ENCODE measurements at places on chromosomes 3 and 15.

DNA sequence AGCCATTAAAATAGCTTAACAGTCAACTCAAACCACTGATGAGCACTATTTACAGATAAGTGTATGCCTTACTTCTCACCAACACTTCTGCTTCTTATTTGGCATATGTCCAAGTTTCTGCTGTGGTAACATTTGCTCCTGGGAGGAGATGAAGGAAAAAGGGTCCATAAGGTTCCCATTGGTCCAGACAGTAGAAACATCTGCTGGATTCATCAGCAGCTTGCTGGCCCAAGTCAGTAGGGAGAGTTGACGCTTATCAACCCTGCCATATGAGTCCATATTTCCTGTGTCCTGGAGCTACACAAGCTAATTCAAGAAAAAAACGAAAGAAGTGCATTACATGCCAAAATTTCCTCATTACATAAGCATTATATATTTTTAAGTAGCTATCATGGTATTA, 824.5 kb downstream of the CADM2 start:
- no peak for DNase-seq

GRCh38 chr15:81152799-81153198, 18.7 kb downstream of the CFAP161 start:
- no peak for DNase-seq

DNA sequence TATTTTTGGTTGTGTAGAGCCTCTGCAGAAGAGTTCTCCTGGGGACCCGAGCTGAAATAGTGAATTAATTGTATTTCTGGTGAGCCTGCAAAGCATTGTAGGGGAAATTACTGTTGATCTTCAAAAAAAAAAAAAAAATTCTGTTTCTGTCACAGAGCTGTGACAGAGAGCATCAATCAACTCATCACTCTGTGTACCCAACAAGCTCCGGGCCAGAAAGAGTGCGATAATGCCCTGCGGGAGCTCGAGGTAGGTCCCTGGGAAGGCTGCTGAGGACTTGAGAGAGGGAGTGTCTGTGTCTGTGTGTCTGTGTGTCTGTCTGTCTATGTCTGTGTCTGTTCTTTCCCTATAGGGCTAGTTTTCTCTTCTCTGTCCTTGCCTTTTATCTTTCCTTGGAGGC, 294.4 kb upstream of the TPM1 start:
- no peak for DNase-seq

- no peak for DNase-seq
Measured at GRCh38 chr3:46356276-46356675, 2.4 kb downstream of the CCR2 start.

- DNase-seq, result no peak
Measured at GRCh38 chr15:49035825-49036224, 10.4 kb downstream of the SECISBP2L start.

- no peak for DNase-seq
Measured at GRCh38 chr3:172601066-172601832, 78.0 kb upstream of the TNFSF10 start.

- DNase-seq, result no peak
Measured at GRCh38 chr15:71916834-71917233, 106.5 kb downstream of the NR2E3 start.

GRCh38 chr15:62799037-62799436, 243.5 kb upstream of the TPM1 start:
- DNase-seq, result no peak

GRCh38 chr3:108818404-108818803, 4.2 kb upstream of the TRAT1 start:
- no peak for DNase-seq

DNA sequence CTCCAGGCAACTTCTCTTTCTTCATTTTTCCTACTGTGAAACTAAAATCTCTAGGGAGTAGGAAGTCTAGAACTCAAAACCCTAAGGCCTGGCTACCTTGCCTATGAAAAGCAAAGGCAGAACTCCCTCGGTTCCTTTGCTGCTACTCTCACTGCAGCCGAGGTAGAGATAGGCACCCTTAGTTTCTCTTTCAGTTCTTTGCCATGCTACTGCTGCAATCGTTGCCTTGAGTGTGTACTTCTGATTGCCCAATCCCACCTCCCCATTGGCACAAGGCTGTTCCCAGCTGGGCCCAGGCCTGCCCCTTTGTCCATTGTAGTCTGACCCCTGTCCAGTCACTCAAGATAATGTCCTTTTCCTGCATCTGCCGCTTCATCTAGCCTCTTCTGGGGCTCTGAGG, 92.3 kb upstream of the MRPS22 start:
- no peak for DNase-seq

GRCh38 chr3:156135921-156136638, 15.7 kb downstream of the KCNAB1 start:
- DNase-seq, result no peak

DNA sequence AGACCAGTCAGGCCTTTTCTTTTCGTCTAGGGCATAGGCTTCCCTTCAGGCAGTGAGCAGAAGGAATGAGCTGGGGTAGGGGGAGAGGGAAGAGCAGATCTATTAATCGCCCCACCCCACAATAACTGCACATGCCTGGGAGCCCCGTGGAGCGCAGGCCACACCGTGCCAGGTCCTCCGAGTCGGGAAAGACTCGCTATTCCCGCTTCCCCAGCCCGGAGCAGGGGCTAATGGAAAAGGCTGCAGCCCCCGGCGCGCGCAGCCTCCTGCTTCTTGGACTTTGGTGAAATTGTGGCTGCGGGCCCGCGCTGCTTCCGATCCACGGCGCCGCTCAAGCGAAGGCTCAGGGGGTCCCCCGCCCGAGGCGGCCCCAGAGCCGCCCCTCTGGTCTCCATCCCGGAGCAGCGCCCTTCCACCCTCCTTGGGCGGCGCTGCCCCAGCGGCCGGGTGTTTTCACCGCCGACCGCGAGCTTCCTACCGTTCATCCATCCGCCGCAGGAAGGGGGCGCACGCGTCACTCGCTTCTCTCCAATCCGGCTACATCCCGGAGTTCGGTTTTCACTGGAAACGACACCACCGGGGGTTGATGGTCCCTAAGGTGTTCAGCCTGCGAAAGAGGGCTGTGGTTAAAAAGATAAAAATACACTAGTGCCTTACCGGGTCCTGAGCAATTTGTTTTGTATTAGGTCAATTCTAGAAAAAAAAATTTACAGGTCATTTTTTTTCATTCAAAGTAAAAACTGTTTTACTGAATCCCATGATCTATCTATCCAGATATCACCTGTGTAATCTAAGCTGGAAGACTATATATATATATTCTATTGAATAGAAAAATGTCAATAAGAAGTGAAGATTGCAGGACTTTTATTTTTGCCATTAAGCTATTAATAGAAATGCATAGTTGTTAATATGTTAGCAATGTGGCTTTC, 4.4 kb upstream of the SYNM start:
- no peak for DNase-seq

GRCh38 chr15:43516801-43517353, 531 bp upstream of the MAP1A start:
- no peak for DNase-seq

DNA sequence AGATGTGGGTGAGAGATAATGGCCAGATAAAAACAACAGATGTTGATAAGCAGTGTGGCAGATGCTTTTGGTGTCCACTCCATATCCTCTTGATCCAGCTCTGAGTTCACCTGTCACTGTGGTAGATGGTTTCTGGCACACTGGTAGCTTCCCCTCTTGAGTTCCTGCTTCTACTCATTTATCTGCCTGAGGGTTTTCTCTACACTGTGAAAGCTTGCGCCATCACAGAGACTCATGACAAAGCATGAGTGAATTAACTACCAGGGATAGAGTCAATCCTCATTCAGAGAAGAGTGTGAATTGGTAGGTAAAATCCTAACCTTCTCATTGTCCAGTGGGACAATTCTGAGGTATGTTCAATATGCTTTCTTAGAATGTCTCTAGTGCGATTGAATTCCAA, 50.0 kb upstream of the ARHGEF26 start:
- DNase-seq, result no peak

- DNase-seq, result no peak
Measured at GRCh38 chr15:31489801-31490646, 163.4 kb downstream of the KLF13 start.

GRCh38 chr3:42476225-42477125, 26.0 kb upstream of the VIPR1 start:
- DNase-seq, result no peak

DNA sequence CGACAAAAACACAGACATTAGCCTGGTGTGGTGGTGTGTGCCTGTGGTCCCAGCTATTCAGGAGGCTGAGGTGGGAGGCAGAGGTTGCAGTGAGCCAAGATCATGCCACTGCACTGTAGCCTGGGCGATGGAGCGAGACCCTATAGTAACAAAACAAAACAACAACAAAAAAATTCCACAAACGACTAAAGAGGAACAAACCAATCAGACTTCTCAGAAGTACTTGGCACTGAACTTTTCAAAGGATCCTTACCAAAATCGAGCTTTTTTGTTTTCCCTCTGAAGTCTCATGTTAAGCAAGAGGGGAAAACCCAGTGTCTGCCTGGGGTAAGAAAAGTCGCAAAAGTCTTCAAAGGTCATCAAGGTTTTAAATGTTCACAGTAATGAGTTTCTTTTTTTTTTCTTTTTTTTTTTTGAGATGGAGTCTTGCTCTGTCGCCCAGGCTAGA, 30.1 kb upstream of the TFRC start:
- DNase-seq, result no peak

- DNase-seq, result no peak
Measured at GRCh38 chr15:19984101-19984500, 557.5 kb downstream of the GOLGA6L6 start.

DNA sequence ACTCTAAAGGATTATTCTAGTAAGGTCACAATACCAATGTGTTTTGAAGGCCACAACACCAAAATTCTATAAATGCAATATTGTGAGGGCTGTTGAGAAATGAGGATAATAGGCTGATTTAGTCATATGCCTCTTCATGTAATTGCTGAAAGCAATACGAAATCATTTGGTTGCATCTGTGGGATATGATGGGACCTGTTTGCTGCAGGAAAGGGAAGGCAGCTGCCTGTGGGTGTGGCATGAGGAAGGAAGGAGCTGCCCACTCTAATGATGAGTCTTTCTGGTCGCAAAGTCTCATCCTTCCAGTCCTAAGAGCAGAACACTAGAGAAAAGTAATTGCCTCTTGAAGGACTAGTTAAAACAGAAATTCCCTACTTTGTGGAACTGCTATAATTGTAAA, 245.3 kb upstream of the ZPLD1 start:
- DNase-seq, result no peak

DNA sequence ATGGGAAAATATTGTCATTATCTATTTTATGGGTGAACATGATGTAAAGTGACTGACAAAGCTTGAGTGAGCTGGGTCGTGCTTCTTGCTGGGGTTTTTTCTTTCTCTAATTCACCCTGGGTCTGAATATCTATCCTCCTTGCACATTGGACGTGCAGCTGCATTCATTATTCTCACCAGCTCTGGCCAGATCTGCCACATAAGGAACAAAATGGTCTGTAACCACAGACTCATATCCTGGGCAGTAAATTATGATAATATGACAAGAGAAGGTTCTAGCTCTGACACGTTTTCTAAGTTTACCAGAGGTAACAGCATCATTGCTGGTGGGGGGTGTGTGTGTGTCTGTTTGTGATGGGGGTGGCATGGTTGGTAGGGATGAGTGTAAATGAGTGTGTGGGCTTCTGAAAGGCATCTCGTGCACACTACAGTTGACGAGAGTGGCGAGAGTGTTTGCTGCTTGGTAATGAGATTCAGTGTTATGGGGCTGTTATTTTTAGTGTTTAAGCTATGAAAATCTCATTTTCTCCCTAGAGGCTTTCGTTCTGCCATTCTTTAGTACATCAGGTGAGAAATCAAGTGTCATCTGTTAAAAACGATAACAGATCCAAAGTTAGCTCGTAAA, 418.4 kb downstream of the PDCD6IP start:
- DNase-seq, result no peak

DNA sequence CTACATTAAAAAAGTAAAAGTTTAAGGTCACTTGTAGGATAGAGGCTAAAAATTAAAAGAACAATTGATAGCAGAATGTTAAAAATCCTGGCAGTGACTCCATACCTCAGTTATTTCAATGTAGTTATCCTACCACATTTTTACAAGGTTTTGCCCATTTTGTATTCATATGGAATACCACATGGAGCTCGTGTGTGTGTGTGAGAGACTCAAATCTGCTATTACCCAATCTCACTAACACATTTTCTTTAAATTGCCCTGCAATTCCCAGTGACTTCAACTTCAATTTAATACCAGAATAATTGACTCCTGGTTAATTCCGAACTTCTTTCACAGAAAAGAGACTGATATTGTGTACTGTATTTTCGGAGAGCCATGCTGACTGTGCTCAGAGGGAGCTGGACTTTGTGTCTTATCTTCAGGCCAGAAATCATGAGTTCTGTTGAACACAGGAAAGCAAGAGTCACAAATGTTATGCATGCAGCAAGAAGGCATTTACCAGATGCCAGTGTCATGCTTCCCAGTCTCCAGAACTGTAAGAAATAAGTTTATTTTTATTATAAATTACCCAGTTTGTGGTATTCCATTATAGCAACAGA, 529.0 kb upstream of the NECTIN3 start:
- DNase-seq, result no peak

GRCh38 chr15:60721707-60722106, 242.8 kb upstream of the ICE2 start:
- DNase-seq, result no peak

GRCh38 chr3:169242708-169243513, 420.6 kb downstream of the MECOM start:
- DNase-seq, result no peak

- DNase-seq, result no peak
Measured at GRCh38 chr15:38516626-38517025, 48.0 kb downstream of the RASGRP1 start.

DNA sequence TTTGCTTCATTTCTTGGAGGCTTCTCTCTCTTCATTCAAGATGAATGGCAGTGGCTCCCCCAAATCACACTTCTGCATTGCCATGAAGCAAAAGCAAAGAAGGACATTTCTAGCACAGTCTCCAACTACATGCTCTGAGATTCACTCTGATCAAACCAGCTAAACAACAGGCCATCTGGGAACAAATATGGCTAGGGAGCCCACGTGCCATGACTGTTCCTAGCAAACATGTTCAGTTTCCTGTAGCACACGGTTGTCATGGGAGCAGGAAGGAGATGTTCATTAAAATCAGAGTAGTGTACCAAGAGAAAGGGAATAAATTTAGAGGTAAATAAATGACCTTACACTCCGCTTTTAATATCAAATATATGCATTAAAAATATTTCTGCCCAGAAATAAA, 327.3 kb downstream of the GBE1 start:
- DNase-seq, result no peak

DNA sequence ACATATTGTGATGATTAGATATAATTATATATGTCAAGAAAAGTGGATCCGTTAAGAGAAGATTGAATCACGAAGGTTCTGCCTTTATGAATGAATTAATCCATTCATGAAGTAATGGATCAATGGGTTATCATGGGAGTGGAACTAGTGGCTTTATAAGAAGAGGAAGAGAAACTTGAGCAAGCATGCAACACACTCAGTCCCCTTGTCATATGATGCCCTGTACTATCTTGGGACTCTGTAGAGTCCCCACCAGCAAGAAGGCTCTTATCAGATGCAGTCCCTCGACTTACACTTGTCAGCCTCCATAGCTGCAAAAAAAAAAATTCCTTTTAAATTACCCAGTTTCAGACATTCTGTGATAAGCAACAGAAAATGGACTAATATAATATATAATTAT, 301.9 kb downstream of the RAP2B start:
- no peak for DNase-seq
